ENCODE measurements at places on chromosomes 2 and 18.

GRCh38 chr2:59684116-59684770 lies 869.2 kb downstream of the BCL11A start:
- DNase-seq = no peak

- DNase-seq = no peak
Observed at GRCh38 chr2:227870710-227871374, 589 bp upstream of the DAW1 start.

DNA sequence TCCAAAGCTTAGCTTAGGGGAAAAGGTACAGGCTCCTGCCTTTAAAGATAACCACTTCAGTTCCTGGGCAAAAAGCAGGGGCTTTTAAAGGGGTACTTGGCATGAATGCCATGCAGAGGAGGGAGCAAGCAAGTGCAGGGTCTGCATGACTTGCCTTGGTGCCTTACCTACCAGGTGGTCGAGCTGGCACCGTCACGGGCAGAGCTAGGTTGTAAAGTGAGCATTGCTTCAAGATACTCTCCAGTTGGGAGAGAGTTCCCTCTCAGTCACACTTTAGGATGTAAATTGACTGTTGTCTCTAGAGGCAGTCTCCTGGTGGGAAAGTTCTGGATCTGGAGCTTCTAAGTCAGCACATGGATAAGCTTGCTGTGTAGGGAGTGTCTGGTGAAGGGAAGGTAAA lies 58.6 kb upstream of the MCFD2 start:
- no peak for DNase-seq

- DNase-seq = no peak
Observed at GRCh38 chr2:202337151-202337550, 39.0 kb upstream of the BMPR2 start.

- DNase-seq = no peak
Observed at GRCh38 chr2:28155627-28156026, 237.0 kb upstream of the FOSL2 start.

GRCh38 chr2:118932949-118933348 lies 9.0 kb upstream of the MARCO start:
- no peak for DNase-seq

DNA sequence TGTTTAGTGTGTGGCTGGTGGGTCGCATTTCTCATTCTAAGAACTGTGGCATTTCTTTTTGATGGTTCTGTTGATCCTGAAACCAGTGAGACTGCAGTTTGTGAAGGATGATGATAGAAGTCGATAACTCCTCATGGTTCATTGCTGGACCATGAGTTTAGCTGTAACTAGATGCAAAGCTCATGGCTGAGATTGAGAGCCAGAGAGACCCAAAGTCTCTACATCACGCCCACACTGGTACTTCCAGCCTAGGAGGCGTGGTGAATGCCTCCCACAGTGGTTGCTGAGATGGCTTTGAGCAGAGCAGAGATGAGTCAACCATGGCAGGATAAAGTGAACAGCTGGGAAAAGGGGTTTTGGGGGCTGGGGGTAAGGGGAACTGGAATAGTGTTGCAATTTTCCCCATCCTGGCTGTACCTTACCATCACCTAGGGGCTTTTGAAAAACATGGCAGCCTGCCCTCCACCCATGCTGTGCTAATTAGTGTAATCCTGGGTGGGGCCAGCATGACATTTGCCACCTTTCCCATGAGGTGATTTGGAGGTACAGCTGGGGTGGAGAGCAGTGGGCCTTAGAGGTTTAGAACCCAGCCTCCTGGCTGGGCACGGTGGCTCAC lies 24.1 kb downstream of the INPP4A start:
- DNase-seq = no peak

DNA sequence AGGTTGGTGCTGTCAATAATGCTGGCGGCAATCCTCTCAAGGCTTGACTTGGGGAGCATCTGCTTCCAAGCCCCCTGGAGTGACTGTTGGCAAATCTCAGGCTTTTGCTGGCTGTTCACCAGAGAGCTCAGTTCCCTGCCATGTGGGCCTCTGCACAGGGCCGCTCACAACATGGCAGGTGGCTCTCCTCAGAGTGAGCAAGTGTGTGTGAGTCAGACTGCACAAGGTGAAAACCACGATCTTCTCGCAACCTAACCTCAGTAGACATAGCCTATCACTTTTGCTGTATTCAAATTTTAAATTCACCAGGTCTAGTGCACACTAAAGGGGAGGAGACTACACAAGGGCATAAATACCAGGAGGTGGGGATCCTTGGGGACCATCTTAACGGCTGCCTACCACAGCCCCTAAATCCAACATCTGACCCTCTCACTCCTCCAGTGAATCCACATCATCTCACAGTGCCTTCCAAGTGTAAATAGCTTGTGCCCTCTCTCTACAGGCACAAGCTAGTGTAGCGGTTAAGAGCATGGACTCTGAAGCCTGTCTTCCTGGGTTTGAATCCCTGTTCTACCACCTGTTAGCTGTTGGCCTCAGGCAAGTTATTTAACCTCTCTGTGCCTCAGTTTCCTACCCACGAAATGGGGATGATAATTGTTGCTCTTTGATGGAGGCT lies 187.7 kb upstream of the CXCR4 start:
- DNase-seq = no peak

- no peak for DNase-seq
Observed at GRCh38 chr2:215332872-215333595, 21.2 kb downstream of the ATIC start.

- no peak for DNase-seq
Observed at GRCh38 chr2:240603081-240603835, 16.7 kb downstream of the CAPN10 start.

- no peak for DNase-seq
Observed at GRCh38 chr2:74429487-74430451, 8.2 kb downstream of the WDR54 start.

- DNase-seq = peak; percentile 87
Observed at GRCh38 chr2:69306822-69307578, 80.0 kb downstream of the GFPT1 start.

- DNase-seq = no peak
Observed at GRCh38 chr18:68992719-68993482, 195.0 kb downstream of the CCDC102B start.
